ENCODE measurements at places on chromosomes 16 and 17. TPM values are rescaled to one million over a fixed set of nuclear protein-coding genes. Genes with fewer than 3 reads are reported as not detected.

GRCh38 chr16:2244301-2244700 is 7.1 kb downstream of the ECI1 start:
- DNase-seq: peak; percentile 20

GRCh38 chr16:89322321-89323119 is 105.0 kb downstream of the ZNF778 start:
- DNase-seq: no peak

The P2RX1 gene
- total RNA-seq: 39.2 TPM

DNA sequence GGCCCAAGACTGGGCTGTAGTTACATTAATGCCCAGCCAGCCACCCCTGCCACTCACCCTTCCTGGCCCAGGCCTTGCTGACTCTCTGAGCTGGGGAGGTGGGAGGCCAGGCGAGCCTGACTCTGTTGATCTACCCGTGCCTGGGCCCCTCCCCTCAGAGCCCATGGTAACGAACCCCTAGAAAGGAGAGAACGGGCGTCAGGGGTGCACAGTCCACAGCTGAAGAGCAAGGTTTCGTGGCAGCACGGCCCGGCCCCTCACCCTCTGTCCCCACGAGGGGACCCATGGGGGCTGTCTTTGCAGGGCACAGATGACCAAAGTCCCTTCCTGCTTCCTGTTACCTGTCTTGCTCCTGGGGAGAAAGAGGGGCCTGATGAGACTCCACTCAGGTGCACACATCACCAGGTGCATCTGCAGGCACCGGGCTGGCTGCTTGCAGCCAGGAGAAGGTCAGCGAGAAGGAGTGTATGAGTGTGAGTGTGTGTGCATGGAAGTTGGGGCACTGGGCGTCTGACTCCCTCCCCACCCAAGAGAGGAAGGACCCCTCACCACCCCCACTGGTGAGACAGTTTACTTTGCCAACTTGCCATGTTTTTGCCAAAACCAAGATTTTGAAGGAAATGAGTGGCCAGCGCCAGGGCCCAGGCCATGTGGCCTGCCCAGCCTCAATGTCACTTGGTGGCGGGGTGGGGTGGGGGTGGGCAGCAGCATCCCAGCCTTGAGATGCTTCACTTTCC is 359.1 kb downstream of the SEC14L1 start:
- no peak for DNase-seq

DNA sequence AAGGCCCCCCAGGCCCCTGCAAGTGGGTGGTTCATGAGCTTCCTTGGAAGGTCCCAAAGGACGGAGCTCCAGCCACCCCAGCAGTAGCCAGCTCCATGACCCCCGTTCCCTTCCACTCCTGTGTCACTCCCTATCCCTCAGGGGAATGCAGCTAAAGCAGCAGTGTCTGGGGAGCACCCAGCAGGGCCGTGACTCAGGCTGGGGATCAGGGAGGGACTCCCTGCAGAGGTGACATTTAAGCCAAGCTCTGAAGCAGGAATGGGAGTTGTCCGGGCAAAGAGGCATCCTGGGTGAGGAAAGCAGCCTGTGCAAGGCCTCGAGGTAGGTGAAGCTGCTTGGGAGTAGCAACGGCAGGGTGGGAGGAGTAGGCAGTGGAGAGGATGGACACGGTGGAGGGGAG is 11.1 kb upstream of the NPTX1 start:
- no peak for DNase-seq

DNA sequence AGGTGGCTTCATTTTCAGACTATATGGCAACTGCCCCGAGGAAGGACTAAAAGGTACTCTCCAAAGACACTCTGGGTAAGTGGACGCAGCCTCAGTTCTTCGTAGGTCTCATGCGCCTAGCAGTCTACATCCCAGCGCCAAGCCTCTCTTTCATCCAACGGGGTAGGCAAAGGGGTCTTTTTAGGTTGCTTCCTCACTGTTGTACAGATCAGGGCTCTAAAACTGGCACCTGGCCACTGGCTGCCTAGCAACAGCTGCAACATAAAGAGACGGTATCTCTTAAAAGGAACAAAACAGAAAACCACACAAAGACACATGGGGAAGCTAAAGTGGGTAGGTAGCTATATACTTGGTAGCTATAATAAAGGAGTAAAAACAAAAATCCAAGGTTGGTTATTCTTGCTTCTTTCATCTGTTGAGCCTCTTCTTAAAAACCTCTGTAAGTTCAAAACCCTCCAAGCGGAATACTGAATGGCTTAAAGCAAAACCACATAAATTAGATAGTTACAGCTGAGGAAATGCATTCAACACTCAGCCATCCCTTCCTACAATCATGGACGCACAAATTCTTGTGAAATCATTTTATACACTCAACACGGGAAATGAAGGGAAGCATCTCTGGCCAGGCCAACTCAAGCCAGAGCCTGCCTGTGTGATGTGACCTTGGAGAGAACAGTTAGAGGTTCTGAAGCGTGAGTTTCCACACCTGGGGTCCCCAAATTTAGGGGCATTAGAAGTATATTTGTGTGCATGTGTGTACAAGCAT is 22.7 kb downstream of the CYTH1 start:
- peak; percentile 81 for DNase-seq

DNA sequence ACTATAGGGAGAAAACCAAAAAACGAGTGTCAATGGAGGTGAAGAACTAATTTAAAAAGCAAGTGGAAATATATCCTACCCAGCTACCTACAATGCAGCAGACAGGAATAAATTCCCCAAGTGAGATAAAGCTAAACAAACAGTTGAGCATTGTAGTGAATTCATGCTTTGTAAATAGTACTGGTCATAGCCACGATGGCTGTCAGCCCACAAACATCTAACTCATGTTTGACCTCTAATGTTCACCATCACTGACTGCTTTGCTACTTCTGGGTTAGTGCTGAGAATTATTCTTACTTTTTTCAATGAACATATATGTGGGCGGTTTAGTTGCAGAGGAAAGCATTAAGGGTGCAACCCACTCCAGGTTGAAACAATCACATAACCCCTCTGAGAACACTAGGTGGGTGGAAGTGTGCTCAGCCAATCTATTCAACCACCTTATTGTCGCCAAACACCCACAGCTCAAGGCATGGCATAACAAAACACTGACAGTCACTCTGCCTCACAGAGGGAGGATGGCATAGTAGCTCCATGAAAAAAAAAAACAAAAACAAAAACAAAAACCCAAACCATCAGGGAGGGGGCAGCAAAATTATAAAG is 264.1 kb downstream of the ZFHX3 start:
- peak; percentile 32 for DNase-seq

DNA sequence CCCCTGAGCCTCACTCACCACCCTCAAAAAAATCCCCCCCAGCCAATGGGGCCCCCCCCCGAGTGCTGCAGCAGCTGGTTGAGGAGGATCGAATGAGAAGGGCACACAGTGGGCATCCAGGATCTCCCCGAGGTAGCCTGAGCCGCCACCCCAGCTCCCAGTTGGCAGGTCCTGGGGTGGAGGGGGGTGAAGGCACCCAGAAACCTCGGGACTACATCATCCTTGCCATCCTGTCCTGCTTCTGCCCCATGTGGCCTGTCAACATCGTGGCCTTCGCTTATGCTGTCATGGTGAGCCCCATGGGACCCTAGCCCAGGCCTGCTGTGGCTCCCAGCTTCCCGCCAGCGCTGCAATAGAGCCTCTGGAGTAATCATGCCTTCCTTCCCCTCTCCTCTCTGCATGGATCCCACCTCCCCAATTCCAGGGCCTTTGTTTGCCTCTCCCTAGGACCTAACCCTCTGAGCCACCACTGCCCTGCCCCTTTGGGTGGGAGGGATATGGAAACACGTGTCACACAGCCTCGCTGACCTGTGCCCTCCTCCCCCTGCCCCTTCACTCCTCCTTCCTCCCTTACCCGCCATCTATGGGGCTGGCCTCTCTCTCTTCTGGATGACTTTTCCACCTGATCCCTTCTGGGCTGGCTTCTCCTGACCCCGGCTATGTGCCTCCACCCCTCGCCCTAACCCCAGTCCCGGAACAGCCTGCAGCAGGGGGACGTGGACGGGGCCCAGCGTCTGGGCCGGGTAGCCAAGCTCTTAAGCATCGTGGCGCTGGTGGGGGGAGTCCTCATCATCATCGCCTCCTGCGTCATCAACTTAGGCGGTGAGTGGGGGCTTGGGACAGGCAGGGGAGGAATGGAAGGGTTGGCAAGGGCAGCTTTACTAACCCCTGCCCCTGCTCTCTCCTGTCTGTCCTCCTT is 1.9 kb downstream of the PRRT2 start:
- no peak for DNase-seq

DNA sequence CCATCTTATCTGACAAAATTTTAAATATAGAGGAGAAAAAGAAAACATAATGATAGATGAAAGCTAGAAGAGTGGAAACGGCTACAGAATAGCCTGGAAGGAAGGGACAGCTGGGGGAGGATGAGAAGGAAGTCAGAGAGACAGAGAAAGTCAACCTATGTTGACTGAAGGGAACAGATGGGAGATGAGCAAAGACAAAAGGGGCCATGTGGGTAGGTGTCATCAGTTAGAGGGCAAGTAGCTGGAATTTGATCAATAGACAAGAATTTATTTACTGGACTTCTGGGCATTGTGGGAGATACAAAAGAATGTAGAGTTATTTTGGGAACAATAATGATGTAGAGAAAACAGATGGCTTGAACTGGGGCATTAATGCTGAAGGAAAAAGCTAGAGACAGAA is 194.4 kb downstream of the ANKFN1 start:
- DNase-seq: no peak

- DNase-seq: no peak
Measured at GRCh38 chr16:11175106-11175786, 80.8 kb downstream of the SOCS1 start.

The CFAP119 gene
- total RNA-seq: 1.6 TPM

Data from body of pancreas (tissue), 4 donors.